CD4-positive, alpha-beta T cell treated with Interleukin-6 for 4 hours (primary cell): ENCODE measurements at places on chromosomes 3 and 15.

DNA sequence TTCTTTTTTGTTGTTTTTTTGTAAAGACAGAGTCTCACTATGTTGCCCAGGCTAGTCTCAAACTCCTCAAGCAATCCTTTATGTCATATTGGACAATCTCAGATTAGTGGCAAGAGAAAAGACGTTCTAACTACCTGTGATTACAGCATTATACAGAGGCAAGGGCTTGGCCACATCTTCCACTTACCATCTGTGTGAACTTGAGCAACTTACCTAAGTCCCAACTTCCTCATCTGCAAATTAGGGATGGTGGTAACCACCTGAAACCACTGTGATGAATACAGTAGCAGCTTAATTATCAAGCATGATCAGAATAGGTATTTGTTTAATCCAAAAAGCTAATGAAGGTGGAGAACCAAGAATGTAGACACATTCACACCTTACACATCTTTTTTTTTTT is 16.1 kb downstream of the LRRC2 start:
- DNase-seq: no peak

GRCh38 chr3:197104738-197105137 is 75.1 kb upstream of the MELTF start:
- no peak for DNase-seq

GRCh38 chr3:108228286-108228685 is 6.1 kb upstream of the IFT57 start:
- no peak for DNase-seq

DNA sequence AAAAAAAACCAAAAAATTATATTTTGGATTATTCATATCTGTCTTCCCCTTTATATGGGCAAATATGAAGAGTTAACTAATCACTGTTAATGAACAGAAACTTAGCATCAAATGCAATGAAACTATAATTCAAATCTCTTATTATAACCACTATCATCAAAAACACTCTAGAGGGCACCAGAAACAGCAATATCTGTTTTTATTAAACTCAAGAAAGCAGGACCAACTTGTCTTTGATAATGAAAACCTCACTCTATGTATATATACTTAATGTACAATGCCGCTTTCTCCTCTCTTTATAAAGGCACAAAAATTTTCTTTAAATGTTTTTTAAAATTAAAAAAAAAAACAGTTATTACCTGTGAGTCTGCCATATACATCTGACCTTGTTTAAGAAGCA is 92.7 kb downstream of the UACA start:
- DNase-seq: no peak

- no peak for DNase-seq
Observed at GRCh38 chr3:188567478-188568195, 413.7 kb downstream of the LPP start.

DNA sequence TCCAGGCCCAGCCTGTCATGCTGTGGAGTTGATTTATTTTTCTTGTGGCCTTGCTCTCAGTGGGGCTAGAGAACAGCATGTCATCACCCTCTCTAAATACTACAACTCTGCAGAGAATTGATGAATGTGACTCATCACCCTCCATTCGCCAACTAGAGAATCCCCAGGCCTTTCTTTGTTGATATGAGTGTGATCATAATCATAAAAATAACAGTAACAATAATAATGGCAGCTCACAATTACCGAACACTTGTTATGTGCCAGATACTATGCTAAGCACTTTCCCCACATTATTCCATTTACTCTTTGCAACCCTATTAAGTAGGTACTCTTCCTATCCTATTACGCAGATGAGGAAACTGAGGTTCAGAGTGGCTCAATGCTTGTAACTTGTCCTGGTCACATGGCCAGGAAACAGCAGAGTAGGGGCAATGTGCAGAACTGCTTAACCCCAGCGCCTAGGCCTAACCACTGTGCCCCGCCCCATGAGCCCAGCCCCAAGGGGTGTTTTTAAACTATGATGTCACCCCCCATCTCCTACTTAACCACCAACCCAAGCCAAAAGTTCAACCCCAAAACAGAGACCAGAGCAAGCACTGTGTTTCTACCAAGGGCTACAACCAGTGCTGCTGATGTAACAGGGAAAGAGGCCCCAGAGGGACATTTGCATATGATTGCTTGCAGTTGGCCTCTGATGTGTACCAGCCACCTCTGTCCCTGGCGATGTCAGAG is 104.5 kb downstream of the ADCY5 start:
- no peak for DNase-seq

DNA sequence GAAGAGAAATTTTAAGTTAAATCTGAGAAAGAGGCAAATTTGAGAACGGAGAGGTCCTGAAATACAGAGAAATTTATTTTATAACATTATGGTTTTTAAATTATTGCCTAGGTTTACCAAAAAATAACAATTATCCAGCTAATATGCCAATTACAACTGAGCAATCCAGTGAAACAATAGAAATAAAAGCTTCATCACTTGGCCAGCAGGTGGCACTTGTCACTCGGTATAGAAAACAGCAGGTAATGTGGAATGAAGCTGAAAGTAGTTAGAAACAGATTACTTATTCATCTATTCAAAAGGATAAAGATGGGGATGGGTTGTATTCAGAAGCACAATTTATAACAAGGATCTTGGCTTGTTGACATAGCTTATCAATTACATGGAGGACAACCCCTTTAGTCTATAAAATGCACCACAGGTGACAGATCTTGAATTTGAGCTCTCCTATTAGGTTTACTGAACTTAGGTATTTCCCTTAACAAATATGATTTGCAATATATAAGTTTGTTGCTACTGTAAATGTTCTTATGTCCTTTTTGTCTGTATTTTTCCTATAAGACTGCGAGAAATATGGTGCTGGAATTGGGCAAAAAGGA is 70.1 kb upstream of the GUCA1C start:
- DNase-seq: peak; percentile 43

- no peak for DNase-seq
Observed at GRCh38 chr3:189606774-189607173, 24.4 kb upstream of the TP63 start.

GRCh38 chr15:84772467-84772866 is 24.1 kb downstream of the ZNF592 start:
- no peak for DNase-seq

- DNase-seq: no peak
Observed at GRCh38 chr3:17967111-17967510, 224.7 kb upstream of the TBC1D5 start.

- no peak for DNase-seq
Observed at GRCh38 chr3:13455644-13456043, 24.5 kb upstream of the HDAC11 start.

GRCh38 chr15:64699751-64700388 is 75.5 kb downstream of the RBPMS2 start:
- DNase-seq: no peak

DNA sequence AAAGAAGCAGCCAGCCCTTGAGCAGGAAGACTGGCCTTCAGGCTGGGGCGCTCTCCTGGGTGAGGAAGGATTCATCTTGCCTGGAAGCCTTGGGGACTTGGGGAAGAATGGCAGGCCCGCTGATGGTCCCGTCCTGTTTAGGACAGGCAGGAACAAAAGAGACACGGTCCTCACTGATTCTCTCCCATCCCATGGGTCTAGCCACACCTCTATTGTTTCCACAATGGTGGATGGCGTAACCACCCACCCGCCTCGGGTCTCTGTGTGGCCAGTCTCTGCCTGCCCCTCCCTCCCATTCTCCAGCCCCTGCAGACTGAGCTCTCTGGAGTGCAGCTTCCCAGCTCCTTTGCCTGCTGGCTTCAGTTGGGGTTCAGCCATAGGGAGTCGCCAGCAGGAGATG is 284.3 kb downstream of the UACA start:
- DNase-seq: no peak

DNA sequence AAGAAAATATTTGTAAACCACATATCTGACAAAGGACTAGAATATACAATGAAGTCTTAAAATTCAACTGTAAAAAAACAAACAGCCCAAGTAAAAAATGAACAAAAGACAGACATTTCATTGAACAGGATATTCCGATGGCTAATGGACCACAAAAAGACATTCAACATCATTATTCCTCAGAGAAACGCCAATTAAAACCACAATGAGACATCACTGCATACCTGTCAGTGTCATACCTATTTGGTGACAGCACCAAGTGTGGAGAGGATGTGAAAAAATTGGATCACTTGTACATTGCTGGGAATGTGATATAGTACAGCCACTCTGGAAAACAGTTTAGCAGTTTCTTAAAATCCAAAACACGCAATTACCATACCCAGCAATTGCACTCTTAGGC is 29.9 kb upstream of the TJP1 start:
- no peak for DNase-seq

DNA sequence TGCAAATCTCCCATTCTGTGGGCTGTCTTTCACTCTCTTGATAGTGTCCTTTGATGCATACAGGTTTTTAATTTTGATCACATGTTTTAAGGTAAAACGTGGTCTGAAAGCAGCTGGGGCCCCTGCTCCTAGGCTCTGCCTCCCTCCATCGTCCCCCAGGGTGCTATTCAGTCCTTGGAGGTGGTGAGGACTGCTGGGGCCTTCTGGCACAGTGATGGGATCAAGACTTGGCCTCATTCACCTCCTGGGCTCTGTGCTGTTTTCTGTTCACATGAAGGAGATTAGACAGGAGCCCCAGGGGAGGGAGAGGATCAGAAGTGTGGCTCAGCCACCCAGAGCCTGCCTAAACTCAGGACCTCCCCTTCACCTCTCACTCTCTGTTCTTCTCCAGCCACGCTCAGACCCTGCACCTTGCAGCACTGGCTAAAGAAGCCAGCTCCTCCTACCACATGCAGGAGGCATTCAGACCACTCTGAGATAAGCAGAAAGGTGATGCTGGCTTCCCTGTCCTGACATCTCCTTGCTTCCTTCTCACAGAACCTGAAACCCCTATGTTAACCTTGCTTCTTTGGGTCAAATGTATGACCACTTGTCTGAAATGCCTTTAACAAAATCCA is 43.9 kb downstream of the PAQR5 start:
- DNase-seq: no peak
